ENCODE measurements at places on chromosomes 7 and 10. TPM values are rescaled to one million over a fixed set of nuclear protein-coding genes. Genes with fewer than 3 reads are reported as not detected.

GRCh38 chr10:91316486-91316885, 93.7 kb upstream of the HECTD2 start:
- DNase-seq = no peak
- H3K4me1 ChIP-seq = peaks cover 4% of the 10 kb centered on the region
- H3K36me3 ChIP-seq = no peaks in the 10 kb centered on the region
- no peak overlapping the region for H3K27ac ChIP-seq
- no peaks in the 10 kb centered on the region for H3K27me3 ChIP-seq

DNA sequence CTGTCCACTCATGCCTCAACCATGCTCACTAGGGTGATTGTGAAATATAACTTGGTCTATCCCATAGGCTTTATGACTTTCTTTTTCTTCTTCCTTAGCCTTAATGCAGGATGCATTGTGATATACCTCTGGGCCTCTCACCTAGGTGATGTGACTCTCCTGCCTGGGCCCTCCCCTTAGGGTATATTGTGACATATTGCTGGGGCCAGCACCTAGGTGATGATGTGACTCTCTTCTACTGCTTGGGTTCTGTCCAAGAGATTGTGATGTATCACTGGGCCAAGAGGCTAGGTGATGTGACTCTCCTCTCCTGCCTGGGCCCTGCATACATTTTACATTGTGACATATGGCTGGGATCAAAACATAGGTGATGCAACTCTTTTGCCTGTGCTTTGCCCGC, 14.7 kb upstream of the ZNF107 start:
- H3K36me3 ChIP-seq = no peaks in the 10 kb centered on the region
- DNase-seq = no peak
- no peaks in the 10 kb centered on the region for H3K4me1 ChIP-seq
- H3K27ac ChIP-seq = no peak overlapping the region

DNA sequence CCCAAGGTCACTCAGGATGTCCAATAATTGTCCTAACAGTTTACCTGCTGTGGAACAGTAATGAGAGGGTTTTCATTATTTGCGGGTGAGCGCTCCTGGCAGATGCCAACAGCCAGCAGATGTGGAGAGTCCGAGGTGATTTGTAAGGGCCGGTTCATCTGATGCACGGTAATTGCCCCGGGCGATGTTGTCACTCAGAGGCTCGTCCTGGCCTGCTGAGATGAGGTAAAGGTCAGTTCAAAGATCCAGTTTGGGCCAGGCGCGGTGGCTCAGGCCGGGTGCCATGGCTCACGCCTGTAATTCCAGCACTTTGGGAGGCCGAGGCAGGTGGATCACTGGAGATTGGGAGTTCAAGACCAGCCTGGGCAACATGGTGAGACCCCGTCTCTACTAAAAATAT, 16.9 kb downstream of the LHPP start:
- H3K4me3 ChIP-seq = no peak overlapping the region
- peaks cover 3% of the 10 kb centered on the region for H3K36me3 ChIP-seq
- DNase-seq = no peak
- no peak overlapping the region for H3K27ac ChIP-seq
- H3K27me3 ChIP-seq = peaks cover 7% of the 10 kb centered on the region

- no peak for DNase-seq
- H3K27ac ChIP-seq = no peak overlapping the region
- no peaks in the 10 kb centered on the region for H3K36me3 ChIP-seq
- no peak overlapping the region for H3K4me3 ChIP-seq
Measured at GRCh38 chr7:150890853-150891584, 38.7 kb downstream of the AOC1 start.

GRCh38 chr7:91194841-91195240, 69.4 kb upstream of the FZD1 start:
- no peak overlapping the region for H3K27ac ChIP-seq
- no peak for DNase-seq
- peaks cover 4% of the 10 kb centered on the region for H3K27me3 ChIP-seq
- no peaks in the 10 kb centered on the region for H3K36me3 ChIP-seq

GRCh38 chr7:17123020-17123419, 175.4 kb upstream of the AHR start:
- H3K36me3 ChIP-seq = no peaks in the 10 kb centered on the region
- peaks cover 1% of the 10 kb centered on the region for H3K27me3 ChIP-seq
- no peak overlapping the region for H3K4me3 ChIP-seq
- no peak overlapping the region for H3K27ac ChIP-seq
- no peak for DNase-seq

DNA sequence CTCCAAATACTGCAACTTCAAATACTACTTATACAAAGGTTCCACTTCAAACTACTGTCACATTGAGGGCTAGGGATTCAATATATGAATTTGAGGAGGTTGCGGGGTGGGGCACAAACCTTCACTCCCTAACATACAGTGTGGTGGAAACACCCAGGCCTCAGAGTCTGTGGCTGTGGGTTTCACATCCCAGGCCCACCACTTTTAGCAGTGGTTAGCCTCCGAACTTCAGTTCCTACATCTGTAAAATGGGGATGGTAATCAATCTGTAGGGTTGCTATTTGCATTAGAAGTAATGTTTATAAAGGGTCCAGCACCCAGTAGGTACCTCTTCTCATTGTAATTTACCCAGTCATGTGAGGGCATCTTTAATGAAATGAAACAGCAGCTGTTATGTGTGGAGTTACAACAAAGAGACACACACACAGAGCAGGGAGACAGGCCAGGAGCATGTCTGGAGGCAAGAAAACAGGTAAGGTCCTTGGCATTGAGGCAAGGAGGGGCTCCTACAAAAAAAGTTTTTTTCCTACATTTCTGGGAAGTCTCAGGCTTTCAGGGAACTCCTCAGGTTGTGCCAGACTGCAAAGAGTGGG, 570.9 kb downstream of the LRMDA start:
- no peaks in the 10 kb centered on the region for H3K36me3 ChIP-seq
- H3K27me3 ChIP-seq = peaks cover 2% of the 10 kb centered on the region
- H3K4me3 ChIP-seq = no peak overlapping the region
- no peak for DNase-seq
- H3K4me1 ChIP-seq = peaks cover 3% of the 10 kb centered on the region

DNA sequence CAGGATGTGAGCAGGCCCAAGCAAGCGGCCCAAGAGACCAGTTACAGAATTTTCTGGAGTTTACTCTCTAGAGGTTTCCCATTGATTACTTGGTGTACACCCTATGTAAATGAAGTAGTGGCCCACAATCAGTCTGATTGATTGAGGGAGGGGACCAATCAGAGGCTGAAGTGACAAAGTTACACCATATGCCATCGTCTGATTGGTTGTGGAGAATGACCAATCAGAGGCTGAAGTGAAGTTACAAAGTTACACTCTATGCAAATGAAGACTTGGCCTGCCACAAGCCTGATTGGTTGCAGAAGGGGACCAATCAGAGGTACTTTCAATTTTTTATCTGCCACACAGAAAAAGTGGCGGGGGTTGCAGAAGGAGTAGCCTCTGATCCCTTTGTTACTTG, 83.7 kb downstream of the KIF20B start:
- no peak overlapping the region for H3K4me3 ChIP-seq
- no peaks in the 10 kb centered on the region for H3K36me3 ChIP-seq
- H3K27ac ChIP-seq = no peak overlapping the region
- peaks cover 13% of the 10 kb centered on the region for H3K4me1 ChIP-seq

GRCh38 chr7:2527505-2528467, 8.2 kb downstream of the LFNG start:
- H3K27me3 ChIP-seq = peaks cover 11% of the 10 kb centered on the region
- no peak overlapping the region for H3K27ac ChIP-seq
- peak overlapping the region; percentile 76 for H3K4me3 ChIP-seq
- peaks cover 5% of the 10 kb centered on the region for H3K36me3 ChIP-seq

DNA sequence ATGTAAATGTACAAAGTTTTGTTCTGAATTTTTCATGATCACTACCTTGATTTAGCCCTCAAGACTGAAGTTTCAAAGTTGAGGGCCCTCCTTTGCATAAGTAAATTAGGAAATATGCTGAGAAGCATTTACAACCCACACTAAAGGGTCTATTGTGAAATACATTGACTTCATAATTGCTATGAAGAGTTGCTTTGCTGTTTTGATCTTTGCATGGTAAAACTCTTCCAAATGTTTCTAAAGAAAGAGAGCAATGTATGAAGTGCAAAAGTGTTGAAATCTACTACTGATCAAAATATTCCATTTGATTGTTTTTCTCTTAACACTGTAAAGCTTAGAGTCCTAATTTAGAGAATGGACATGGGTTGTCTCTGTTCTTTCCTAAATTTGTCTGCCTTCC, 77.2 kb downstream of the C7orf25 start:
- H3K4me3 ChIP-seq = no peak overlapping the region

DNA sequence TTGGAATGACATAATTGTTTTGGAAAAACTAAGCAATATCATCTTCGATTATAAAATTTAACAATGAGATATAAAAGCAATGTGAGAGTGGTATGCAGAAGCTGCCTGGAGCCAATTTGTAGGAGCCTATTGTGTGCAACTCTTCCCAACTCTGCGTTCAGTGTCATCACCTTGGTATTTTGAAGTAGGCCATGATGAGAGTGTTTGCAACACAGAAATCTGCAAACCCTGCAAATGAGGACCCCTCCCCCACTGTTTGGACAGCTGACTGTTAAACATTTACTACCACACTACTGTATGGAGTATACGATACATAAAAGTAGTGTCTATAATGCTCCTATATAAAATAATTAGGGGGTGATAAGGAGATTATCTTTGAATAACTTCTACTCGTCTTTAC, 531.3 kb downstream of the ATRNL1 start:
- H3K27ac ChIP-seq = no peak overlapping the region
- H3K4me1 ChIP-seq = peaks cover 4% of the 10 kb centered on the region
- DNase-seq = no peak
- no peak overlapping the region for H3K4me3 ChIP-seq
- H3K27me3 ChIP-seq = no peaks in the 10 kb centered on the region

- no peak for DNase-seq
- peaks cover 2% of the 10 kb centered on the region for H3K27me3 ChIP-seq
Measured at GRCh38 chr10:77274046-77274795, 363.4 kb downstream of the KCNMA1 start.

DNA sequence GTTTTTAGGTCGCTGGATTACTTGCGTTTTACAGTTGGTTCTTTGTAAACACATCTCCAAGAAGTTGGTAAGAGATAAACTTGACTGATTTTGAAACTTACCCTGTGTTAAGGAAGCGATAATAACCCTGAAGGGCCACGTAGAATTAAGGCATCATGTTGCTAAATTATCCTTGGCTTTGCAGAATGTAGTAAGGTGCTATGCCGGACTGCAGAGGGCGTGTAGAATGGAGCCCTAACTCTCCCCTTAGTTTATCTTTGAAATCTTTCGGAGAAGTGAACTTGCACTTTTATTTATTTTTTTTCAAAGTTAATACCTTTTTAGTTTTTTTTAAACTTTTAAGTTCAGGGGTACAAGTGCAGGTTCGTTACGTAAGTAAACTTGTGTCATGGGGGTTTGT, 208.8 kb upstream of the DKK1 start:
- no peaks in the 10 kb centered on the region for H3K4me1 ChIP-seq
- no peak for DNase-seq
- no peak overlapping the region for H3K27ac ChIP-seq

GRCh38 chr10:2207246-2207922, 470.1 kb upstream of the ADARB2 start:
- no peak overlapping the region for H3K27ac ChIP-seq
- no peak for DNase-seq
- H3K36me3 ChIP-seq = no peaks in the 10 kb centered on the region
- no peak overlapping the region for H3K4me3 ChIP-seq
- H3K4me1 ChIP-seq = peaks cover 2% of the 10 kb centered on the region

DNA sequence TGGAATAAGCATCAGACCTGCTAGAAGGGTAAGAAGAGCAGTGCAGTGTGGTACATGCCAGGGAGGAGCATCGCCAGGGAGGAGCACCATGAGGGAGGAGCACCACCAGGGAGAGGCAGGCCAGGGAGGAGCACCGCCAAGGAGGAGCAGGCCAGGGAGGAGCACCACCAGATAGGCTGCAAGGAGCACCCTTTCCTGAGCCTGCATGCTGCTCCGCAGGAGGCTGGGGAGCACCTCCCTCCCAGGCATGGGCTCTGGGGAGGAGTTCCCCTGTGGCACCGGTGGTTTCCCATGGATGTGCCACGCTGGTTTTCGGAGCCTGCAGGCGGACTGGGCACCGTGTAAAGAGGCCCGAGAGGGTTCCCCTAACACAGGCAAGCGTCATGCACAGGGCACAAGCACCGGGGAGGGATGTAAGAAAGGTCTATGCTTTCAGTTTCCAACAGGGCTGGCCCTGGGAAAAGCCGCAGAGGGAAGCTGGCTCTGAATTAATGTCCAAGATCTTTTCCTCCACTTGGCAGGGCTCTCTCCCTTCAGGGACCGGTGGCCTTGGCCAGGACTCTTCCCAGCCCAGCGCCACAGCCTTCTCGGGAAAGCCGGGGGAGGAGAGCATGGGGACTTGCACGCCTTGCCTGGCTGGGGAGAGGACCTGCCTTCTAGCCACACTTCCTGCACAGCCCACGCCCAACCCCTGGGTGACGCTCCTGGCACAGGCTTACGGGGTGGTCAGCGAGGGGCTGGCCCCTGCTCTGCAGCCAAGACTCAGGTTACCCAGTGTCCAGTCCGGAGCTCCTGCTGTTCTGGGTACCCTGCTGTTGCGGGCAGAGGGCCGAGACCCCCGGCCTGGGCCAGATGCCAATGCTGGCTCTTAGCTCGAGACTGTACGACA, 11.5 kb upstream of the GPER1 start:
- H3K27me3 ChIP-seq = peaks cover 6% of the 10 kb centered on the region
- H3K36me3 ChIP-seq = no peaks in the 10 kb centered on the region
- H3K4me1 ChIP-seq = peaks cover 12% of the 10 kb centered on the region
- no peak overlapping the region for H3K27ac ChIP-seq
- no peak overlapping the region for H3K4me3 ChIP-seq
- DNase-seq = no peak

- H3K36me3 ChIP-seq = no peaks in the 10 kb centered on the region
- no peak overlapping the region for H3K4me3 ChIP-seq
- no peak for DNase-seq
- H3K27ac ChIP-seq = no peak overlapping the region
- no peaks in the 10 kb centered on the region for H3K27me3 ChIP-seq
Measured at GRCh38 chr10:1308962-1309616, 252.9 kb downstream of the WDR37 start.

- DNase-seq = no peak
- H3K36me3 ChIP-seq = no peaks in the 10 kb centered on the region
- H3K27ac ChIP-seq = no peak overlapping the region
- no peaks in the 10 kb centered on the region for H3K4me1 ChIP-seq
Measured at GRCh38 chr7:126635545-126635944, 617.2 kb downstream of the GRM8 start.

Gene SNCG
- 52.9 TPM for total RNA-seq

Gene LRIT1
- total RNA-seq = not detected

Gene TMEM178B
- total RNA-seq = 0.28 TPM

Gene HGF
- 0.82 TPM for total RNA-seq

Gene CYP3A4
- not detected for total RNA-seq

Gene SPRN
- 0.28 TPM for total RNA-seq

Gene EXOC4
- total RNA-seq = 94.0 TPM

Gene NPSR1
- total RNA-seq = not detected

Gene POU6F2
- 1.1 TPM for total RNA-seq

Gene GPR26
- 0.05 TPM for total RNA-seq

Gene OR2A1
- not detected for total RNA-seq

Gene SHTN1
- 106 TPM for total RNA-seq

Gene ADIRF
- not detected for total RNA-seq

Gene GLI3
- total RNA-seq = 24.9 TPM

Gene IRF5
- 3.9 TPM for total RNA-seq

Measured in endothelial cell (in vitro differentiated cells).